ENCODE measurements at places on chromosomes 12 and 14.
A peak's percentile ranks its signal among the peaks of the same experiment; 100 is the strongest.

GRCh38 chr12:124437617-124438436, 129.6 kb downstream of the NCOR2 start:
- peak; percentile 28 for DNase-seq

DNA sequence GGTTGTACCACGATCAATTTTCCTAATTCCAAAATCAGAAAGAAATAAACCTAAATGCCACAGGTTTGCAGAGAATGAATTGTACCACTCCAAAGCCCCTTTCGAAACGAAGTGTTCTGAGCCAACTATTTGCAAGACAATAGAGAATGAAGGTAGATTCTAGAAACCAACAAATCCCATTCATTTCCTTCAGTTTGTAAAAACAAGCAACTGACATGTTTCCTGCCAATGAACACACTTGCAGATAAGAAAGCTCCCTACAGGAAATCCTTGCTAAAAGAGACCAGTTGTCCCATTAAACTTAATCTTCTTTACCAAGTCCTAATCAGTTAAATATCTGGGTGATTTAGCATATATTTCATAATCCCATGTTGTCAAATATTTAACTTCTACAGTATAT, 198.4 kb upstream of the FOXN3 start:
- no peak for DNase-seq

GRCh38 chr12:94047781-94048567, 100.4 kb upstream of the PLXNC1 start:
- DNase-seq = no peak

GRCh38 chr12:38142974-38143373, 173.6 kb upstream of the ALG10B start:
- DNase-seq = no peak

- no peak for DNase-seq
Measured at GRCh38 chr12:99282624-99283023, 364.9 kb upstream of the GARIN6 start.
